ENCODE measurements at places on chromosomes 11 and 22. TPM values are rescaled to one million over a fixed set of nuclear protein-coding genes. Genes with fewer than 3 reads are reported as not detected.
A peak's percentile ranks its signal among the peaks of the same experiment; 100 is the strongest.

DNA sequence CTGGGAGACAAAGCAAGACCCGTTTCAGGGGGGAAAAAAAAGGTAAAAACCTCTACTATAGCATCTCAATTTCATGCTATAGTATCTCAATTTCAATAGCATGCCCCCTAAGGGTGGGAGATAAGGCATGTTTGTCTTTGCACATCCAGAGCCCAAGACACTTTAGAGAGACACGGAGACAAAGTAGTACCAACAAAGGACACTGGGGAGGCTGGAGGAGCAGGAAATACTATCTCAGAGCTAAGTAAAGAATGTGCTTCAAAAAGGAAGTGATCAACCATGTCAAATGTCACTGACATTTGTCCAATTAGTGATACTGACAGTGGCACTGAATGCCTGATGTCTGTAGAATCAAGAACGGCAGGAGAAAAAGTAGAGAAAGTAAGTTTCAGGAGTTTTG lies 68.6 kb downstream of the RRAS2 start:
- no peak overlapping the region for H3K4me3 ChIP-seq
- H3K4me1 ChIP-seq, result no peaks in the 10 kb centered on the region
- no peaks in the 10 kb centered on the region for H3K27me3 ChIP-seq
- no peak for DNase-seq
- peaks cover 2% of the 10 kb centered on the region for H3K36me3 ChIP-seq

- no peaks in the 10 kb centered on the region for H3K4me1 ChIP-seq
- no peak for DNase-seq
- H3K27me3 ChIP-seq, result no peaks in the 10 kb centered on the region
- H3K27ac ChIP-seq, result no peak overlapping the region
- no peak overlapping the region for H3K4me3 ChIP-seq
Observed at GRCh38 chr11:100910808-100911207, 218.8 kb downstream of the PGR start.

DNA sequence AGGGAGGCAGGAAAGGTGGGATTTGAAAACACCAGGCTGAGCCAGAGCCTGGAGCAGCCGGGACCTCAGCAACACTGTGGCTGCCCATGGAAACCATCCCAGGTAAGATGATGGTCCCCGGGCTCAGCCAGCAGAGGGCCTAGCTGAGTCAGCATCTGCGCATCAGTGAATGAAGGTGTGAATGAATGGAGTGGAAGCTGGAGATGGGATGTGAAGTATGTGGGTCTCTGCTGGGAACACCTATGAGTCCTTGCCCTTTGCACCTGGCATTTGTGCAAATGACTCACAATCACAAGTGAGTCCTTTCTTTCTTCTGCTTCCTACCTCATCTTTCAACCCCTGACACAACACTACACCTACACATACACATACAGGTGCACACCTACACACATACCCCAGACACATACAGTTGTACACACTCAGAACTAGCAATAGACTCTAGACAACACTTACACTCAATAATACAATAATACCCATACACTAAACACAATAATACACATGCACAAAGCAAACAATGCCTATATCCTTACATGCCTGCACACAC lies 62.8 kb upstream of the PRDM11 start:
- H3K27me3 ChIP-seq, result no peaks in the 10 kb centered on the region
- H3K27ac ChIP-seq, result no peak overlapping the region
- peaks cover 19% of the 10 kb centered on the region for H3K4me1 ChIP-seq
- H3K36me3 ChIP-seq, result no peaks in the 10 kb centered on the region
- DNase-seq, result no peak
- no peak overlapping the region for H3K4me3 ChIP-seq

DNA sequence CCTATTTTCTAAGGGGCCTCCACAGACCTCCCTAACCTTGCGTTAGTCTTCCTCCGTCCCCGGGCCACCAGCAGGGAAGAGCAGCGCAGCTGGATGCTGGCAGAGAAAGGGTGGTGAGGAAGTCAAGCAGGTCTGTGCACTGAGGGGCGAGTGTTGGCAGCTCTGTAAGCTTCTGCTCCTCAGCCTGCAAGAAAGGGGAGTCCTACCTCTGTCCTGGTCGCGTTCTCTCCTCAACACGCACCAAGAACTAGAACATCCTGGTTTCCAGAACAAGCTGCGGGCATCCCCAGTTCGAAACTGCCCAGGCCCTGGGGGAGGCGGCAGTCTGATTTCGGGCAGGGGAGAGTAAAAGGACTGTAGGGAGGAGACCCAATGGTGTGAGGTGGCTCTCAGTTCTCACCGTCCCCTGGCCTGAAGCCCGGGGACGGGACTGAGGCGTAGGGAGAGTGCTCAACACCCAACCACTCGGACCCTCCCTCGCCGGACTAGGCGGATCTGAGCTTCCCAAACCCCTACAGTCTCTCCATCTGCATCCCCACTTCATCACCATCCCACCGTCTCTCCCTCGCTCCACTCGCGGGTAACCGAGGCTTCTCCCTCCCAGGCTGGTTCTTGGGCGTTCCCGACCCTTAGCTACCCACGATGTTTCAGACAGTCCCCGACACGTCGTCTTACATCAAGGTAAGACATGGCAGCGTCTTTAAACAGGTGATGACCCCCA lies 7.7 kb upstream of the FLI1 start:
- H3K4me1 ChIP-seq, result peaks cover 29% of the 10 kb centered on the region
- peak; percentile 26 for DNase-seq
- no peak overlapping the region for H3K27ac ChIP-seq
- peaks cover 19% of the 10 kb centered on the region for H3K27me3 ChIP-seq
- peak overlapping the region; percentile 19 for H3K4me3 ChIP-seq

GRCh38 chr11:44862558-44863101 lies 88.1 kb downstream of the TP53I11 start:
- no peak overlapping the region for H3K27ac ChIP-seq
- no peaks in the 10 kb centered on the region for H3K27me3 ChIP-seq
- DNase-seq, result no peak
- H3K36me3 ChIP-seq, result no peaks in the 10 kb centered on the region
- peaks cover 20% of the 10 kb centered on the region for H3K4me1 ChIP-seq
- peak overlapping the region; percentile 2 for H3K4me3 ChIP-seq

LINC01488 gene
- not detected for total RNA-seq

Data from CD4-positive, CD25-positive, alpha-beta regulatory T cell (primary cell).